ENCODE measurements at places on chromosomes 16 and 17.

DNA sequence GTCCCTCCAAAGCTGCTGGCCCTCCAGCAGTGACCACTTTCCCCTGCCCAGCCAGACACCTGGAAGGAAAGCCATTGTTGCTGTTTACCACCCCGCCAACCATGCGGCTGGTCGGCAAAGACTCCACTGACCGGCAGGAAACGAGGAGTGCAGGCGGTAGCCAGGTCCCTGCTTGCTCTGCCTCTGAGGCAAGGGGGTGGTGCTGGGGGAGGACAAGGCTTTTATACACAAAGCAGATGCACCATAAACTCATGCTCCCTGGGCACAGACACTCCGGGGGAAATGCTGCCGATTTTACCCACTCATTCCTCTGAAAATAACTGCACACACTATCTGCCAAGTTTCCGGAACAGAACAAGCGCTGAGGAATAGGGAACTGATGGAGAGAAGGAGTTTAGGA, 62.8 kb upstream of the GRIN2A start:
- no peak for DNase-seq

- DNase-seq, result no peak
Observed at GRCh38 chr16:69831212-69832123, 69.3 kb downstream of the WWP2 start.

DNA sequence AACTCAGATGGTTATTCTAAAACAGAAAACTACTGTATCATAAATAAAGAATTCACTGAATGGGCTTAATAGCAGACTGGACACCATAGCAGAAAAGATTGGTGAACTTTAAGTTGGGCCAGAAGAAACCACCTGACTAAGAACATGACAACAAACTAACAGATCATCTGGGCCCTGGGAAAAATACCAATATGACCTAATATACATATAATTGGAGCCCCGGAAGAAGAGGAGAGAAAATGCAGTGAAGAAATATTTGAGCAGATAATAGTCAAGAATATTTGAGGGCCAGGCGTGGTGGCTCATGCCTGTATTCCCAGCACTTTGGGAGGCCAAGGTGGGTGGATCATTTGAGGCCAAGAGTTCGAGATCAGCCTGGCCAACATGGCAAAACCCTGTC, 25.5 kb upstream of the SDK2 start:
- no peak for DNase-seq

DNA sequence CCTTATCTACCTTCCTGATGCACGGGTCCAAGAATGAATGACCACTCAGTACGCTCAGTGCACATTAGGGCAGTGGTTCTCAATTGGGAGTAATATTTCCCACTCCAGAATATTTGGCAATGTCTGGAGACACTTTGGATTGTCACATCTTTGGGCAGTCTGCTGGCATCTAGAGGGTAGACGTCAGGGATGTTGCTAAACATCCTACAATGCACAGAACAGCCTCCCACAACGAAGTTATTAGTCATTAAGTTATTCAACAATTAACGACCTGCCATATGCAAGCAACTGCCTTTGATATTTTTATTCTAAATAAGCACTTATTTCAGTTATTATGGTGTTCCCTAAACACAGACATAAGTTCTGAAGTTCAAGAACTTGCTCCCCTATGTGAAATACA, 669.3 kb downstream of the TOX3 start:
- DNase-seq, result no peak

DNA sequence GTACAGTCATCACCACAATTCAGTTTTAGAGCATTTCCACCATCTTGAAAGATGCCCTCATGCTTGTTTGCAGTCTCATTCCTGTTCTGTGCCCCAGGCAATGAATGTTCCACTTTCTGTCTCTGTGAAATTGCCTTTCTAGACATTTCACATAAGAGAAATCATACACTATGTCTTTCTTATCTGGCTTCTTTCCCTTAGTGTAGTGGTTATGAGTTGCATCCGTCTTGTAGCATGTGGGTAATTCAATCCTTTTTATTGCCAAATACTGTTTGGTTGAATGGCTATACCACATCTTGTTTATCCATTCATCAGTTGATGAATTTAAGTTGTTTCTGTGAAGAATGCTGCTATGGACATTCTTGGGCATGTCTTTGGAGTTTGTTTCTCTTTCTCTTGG, 132.5 kb upstream of the PLCG2 start:
- no peak for DNase-seq

DNA sequence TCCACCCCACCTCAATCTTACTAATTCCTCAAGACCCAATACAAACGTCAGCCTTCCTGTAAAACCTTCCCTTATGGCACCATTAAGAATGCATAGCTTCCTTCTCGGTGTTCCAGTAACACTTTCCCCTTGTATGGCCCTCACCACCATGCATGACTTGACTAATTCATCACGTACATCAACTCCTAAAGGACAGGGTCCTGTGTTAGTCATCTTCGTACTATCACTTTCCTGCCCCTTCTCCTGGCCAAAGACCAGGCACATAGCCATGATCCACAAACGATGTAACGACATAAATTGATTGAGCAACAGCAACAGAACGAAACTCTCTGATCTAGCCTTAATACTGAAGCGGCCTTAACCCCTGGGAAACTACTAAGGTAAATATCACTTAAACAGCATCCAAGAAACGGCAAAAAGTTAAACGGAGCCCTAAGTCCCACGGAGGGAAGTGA, 612 bp downstream of the PSMD12 start:
- DNase-seq, result no peak

DNA sequence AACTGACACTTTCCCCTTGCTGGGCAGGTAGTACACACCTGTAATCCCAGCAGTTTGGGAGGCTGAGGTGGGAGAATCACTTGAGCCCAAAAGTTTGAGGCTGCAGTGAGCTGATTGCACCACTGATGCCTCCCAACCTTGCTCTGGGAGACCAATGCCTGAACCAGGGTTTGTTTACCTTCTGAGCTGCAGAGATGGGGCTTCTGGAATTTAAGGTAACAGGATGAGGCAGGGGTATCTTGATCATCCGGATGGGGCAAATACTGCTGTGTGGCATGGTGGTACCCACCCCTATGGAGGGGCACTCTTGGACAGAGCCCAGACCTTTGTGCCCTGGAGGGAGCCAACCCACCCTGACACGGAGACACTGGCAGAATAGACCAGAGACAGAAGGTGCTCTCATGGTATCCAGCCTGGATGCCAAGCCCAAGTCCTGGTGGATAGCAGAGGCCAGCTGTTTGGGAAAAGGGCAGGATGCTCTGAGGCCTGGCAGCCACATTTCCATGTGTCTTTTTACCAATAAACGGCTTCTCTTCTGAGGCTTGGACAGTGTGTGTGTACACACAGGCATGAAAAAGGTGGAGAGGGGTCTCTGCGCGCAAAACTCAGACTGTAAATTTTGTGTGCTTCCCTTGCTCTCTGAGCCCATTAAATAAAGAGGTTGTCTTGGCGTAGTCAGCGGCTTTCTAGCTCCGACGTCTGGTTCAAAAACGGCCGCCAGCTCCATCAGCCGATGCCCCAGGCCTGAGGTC, 4.4 kb downstream of the ZNF48 start:
- DNase-seq, result no peak
